ENCODE measurements at places on chromosomes 5 and 9.

GRCh38 chr9:90974643-90975245 lies 173.1 kb downstream of the SYK start:
- no peak for DNase-seq

GRCh38 chr5:41940641-41941040 lies 15.6 kb downstream of the FBXO4 start:
- no peak for DNase-seq

GRCh38 chr5:122702524-122702875 lies 72.4 kb upstream of the SNX2 start:
- DNase-seq = no peak

GRCh38 chr5:5470933-5471332 lies 48.5 kb downstream of the ICE1 start:
- DNase-seq = no peak

- DNase-seq = no peak
Observed at GRCh38 chr9:18684593-18685317, 210.8 kb downstream of the ADAMTSL1 start.

DNA sequence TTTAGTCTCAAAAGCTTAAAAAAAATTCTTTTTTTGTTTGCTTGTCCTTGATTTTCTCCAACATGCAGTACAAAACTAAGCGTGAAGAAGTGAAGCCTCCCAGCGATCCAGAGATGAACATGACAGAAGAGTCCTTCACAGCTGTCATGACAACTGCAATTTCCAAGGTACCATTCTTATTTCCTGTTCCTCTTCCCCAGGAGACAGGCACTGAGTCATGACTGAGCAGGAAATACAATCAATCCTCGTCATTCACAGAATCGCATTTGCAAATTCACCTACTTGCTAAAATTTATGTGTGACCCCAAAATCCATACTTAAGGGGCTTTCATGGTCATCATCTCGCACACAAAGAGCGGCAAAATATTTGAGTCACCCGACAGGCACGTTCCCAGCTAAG lies 77.3 kb downstream of the SLC1A1 start:
- DNase-seq = no peak

DNA sequence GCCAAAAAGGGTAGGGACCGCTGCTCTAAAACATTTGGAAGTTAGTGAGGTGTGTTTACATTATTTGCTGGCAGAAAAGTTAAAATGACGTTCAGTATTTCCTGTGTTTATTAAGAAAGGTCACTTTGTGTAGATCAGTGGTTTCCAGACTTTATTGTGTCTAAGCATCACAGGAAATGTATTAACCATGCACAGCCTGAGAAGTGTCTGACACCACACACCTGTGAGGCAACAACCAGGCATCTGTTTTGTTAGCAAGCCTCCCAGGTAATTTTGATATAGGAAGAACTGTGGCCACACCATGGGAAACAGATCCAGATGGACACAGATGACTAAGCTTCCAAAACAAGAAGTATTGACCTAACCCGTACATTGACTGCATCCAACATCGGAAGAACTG lies 12.0 kb downstream of the TTC1 start:
- no peak for DNase-seq

- DNase-seq = no peak
Observed at GRCh38 chr9:105333076-105333475, 88.6 kb downstream of the SLC44A1 start.

- DNase-seq = no peak
Observed at GRCh38 chr9:109113254-109113653, 6.5 kb downstream of the TMEM245 start.

GRCh38 chr5:119179857-119180641 lies 109.2 kb downstream of the DMXL1 start:
- DNase-seq = no peak

- no peak for DNase-seq
Observed at GRCh38 chr5:14986413-14986812, 114.8 kb upstream of the ANKH start.

DNA sequence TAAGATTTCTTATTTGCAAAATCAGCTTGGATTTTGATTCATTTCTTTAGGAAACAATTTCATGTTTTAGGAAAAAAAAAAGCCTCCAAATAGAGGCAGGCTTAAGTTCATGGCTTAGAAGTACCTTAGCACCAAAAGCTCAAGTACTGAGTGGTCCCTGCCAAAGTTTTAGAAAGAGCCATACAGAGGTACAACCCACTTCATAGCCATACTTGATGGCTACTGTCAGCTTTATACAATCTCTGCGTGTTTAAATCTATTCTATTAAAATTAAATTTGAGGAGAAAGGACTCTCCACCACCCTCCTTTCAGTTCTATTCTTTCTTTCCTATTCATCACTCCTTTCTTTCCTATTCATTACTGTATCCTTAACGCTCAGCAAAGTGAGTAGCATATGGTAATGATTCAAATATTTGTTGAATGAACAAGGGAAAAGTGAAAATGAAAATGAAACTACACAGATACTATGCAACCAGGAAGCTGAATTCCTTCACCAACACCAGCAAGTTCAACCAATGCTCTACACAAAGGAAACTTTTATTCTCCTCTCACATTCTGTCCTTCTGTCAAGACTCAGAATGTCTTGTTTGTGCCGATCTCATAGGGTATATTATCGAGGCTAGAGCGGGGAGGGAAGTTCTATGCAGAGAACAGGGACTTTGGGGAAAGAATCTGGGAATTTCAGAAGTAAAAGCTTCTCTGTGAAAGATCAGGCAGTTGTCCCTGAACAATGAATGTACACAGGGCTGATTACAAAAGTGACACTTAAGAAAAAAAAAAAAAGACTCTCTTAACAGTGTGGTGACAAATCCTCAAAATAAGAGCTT lies 138.6 kb upstream of the SPEF2 start:
- peak; percentile 68 for DNase-seq

DNA sequence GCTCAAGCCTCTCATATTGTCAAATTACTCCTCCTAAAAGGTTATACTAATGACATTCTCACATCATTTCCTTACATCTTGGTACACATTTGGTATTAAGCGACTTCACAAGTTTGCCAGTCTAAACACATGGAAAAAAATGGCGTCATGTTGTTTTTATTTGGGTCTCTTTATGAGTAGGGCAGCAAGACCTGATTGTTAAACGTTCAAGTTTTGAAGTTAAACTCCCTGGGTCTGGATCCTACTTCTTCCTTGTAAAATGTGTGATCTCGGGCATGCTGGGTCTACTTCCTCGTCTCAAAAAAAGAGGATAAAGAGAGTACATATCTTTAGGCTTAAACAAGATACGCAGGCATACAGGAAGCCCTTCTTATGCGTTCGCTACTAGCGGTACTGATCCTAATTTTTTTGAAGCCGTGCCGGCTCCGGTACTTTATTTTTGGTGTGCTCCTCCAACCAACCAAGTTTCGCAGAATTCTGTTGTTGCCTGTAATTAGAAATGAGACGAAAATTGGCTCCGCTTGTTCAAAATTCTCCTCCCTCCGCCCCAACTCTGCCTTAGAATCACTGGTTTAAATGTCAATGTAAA lies 596 bp upstream of the CDC37L1 start:
- peak; percentile 28 for DNase-seq

- DNase-seq = no peak
Observed at GRCh38 chr9:121021301-121021700, 28.8 kb downstream of the C5 start.

- no peak for DNase-seq
Observed at GRCh38 chr9:1256178-1256577, 206.0 kb downstream of the DMRT2 start.

GRCh38 chr5:143716881-143717280 lies 95.1 kb upstream of the HMHB1 start:
- DNase-seq = no peak

GRCh38 chr9:89422151-89422975 lies 75.5 kb downstream of the SEMA4D start:
- DNase-seq = peak; percentile 98

- DNase-seq = no peak
Observed at GRCh38 chr5:134714541-134714940, 23.8 kb upstream of the CAMLG start.

DNA sequence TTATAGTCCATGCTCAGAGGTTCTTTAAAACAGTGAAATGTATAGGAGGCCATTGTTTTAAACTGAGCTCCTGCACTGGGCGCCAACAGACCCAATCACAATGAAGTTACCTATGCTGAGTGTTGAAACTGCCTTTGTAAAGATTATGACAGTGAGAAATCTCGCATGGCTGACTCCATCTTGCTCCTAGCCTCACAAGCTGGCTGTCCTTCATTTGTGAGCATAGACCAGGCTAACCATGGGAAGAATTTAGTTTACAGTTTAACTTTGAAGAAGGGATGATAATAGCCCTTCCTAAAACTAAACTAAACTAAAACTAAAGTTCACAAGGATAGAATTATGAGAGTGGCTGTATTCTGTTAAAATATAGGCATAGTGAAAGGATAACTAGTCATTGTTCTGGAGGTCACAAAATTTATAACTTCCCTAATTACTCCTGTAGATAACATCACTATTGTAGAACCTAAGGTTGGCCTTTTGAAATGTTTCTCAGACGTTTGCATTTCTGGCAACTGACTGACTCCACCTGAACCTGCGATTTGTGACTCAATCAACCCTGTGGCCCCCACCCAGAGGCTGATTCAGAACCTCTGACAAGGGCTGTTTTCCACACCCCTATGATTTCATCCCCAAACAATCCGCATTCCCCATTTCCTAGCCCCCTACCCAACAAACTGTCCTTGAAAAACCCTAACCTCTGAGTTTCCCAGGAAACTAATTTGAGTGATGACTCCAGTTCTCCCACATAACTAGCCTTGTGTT lies 59.1 kb downstream of the HMHB1 start:
- no peak for DNase-seq

DNA sequence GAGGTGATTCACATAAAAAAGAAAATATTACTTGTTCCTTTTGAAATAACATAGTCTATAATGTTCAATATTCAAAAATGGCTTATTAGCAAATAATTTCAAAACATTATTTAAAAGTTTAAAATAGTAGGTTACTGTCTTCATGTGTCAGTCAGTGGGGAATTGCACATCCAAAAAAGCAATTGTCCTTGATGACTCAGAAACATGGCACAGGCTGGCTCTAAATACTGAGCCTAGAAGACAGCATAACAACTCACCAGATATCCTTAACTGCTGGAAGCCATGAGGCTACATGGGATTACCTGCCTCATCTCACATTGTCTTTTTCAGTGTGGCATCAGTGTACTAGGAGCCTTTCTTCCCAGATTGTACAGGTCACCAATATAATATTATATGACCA lies 439.5 kb upstream of the RGMB start:
- DNase-seq = no peak

DNA sequence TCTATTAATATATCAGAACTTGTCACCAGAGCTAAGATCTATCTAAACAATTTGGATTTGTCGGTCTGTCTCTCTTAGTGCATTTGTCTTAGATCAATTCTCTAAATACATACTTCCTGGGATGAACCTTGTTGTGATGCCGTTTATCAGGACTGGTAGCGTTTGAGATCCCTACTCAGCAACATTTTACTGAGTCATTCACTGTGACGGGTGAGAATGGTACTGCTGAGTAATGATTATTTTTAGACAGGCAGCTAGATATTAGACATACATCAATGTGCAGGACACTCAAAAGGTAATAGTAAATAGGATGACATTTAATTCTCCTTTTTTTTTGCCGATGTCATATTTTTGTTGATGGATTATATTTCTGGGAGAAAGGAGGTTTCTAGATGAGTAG lies 209.0 kb downstream of the CSNK1G3 start:
- no peak for DNase-seq

DNA sequence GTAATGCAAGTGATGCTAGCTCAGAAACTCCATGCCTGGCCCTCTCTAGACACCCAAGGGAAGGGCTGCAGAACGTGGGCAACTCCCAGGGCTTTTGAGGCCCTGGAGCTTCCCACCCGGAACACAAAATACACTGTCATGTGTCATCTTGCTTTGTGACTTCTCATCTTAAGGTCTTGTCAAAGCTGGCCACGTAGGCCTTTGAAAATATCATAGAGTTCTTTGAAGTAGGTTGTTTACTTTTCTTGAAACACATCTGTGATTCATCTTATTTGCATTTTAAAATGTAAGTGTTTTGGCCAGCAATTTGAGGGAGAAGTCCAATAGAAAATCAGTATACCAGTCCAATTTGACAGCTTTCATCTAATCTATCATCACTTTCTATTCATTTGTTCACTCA lies 40.2 kb upstream of the PALM2AKAP2 start:
- DNase-seq = no peak

- DNase-seq = no peak
Observed at GRCh38 chr5:168877132-168877892, 298.1 kb upstream of the PANK3 start.

DNA sequence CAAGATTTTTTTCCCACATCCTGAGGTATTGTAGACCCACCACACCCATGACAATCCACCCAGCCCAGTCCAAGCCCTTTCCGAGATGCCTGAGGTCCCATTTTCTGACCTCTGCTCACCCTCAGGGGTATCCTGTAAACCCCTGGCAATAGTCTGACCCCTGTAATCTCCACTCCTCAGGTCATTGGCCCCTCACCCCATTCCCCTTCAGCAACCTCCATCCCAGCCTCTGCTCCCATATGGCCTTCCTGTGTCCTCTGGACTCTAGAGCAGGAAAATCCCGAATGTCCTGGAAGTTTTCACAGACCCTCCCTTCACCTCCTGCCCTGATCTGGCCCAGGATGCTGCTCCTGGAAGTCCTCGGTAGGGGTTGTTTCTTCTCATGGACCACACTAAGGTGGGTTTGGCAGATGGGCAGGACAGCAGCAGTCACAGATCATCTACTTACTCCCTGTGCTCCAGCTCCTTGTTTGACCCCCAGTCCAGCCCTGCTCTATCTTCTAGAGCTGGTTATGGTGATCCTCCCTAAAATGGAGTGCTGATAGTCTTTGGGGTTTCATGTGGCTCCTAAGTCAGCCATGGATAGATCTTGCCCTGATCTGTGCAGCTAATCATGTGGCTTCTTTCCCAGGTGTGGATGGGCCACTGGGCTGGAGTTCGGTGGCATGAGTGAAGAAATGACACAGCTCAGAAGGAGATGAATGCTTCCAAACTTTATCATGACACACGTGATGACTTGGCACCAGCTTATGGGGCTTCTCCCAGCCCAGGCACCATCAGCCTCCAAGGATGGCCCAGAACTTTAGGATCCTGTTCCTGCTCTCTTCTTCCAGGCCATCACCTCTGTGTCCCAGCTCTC lies 12.0 kb upstream of the ACSL6 start:
- DNase-seq = no peak

- DNase-seq = no peak
Observed at GRCh38 chr9:1231998-1232919, 182.1 kb downstream of the DMRT2 start.

DNA sequence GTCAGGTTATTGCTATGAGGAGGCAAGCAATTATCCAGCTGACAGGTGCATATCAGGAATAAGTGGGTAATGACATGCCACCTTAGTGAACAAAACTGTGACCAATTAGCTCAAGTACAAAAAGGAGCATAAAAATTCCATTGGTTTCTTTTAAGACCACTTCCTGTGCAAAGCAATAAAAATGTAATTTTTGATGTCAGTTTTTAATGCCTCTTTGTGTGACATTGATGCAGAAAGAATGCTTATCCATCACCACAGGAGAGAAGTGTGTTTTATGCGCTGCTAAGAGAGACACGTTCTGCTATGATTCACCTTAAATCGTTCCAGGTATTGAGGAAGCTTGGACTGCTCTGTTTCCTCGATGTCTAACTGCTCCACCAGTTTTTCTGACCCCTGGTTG lies 96.7 kb downstream of the MRPS27 start:
- no peak for DNase-seq

Data from suppressor macrophage treated with lipopolysaccharide for 1 hour (primary cell).